Stimulated activated CD4-positive, alpha-beta T cell treated with anti-CD3 and anti-CD28 coated beads, TNF-alpha, amount 100 ng/mL, for 4 hours (primary cell): ENCODE measurements at places on chromosomes 11 and 22.

DNA sequence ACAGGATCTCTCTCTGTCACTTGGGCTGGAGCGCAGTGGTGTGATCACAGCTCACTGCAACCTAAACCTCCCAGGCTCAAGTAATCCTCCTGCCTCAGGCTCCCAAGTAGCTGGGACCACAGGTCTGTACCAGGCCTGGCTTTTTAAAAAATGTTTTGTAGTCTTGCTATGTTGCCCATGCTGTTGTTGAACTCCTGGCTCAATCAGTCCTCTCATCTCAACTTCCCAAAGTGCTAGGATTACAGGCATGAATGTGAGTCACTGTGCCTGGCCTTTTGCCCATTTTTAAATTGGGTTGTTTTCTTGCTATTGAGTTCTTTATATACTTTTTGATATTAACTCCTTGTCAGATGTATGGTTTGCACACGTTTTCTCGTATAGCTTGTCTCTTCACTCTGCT, 33.0 kb upstream of the PITPNB start:
- DNase-seq, result no peak

DNA sequence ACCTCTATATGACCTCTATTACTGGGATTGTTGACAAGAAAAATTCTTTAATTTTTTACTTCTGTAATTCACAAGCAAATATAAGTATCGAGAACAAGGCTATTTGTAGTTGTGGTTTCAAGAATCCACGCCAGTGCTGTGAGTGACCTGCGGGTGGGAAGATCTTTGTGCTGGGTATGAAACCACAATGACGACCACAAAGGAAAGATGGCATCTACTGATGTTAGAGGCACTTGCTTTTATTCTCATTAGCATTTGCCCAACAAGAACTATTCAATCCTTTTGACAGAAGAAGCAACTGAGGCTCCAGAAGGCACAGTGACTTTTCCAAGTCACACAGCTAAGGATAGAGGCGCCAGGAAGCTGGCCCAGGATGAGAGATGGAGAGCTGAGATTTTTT, 1054.9 kb downstream of the TBC1D22A start:
- DNase-seq, result no peak

GRCh38 chr11:70577948-70578347, 179.6 kb downstream of the CTTN start:
- no peak for DNase-seq

GRCh38 chr22:17350292-17350691, 19.0 kb upstream of the CECR2 start:
- DNase-seq, result no peak

- DNase-seq, result no peak
Measured at GRCh38 chr11:8311366-8311765, 47.7 kb upstream of the LMO1 start.

GRCh38 chr11:33751878-33752277, 15.7 kb upstream of the CD59 start:
- DNase-seq, result no peak

- DNase-seq, result no peak
Measured at GRCh38 chr11:12456651-12457579, 79.5 kb downstream of the PARVA start.

- no peak for DNase-seq
Measured at GRCh38 chr11:100785148-100785983, 98.3 kb downstream of the ARHGAP42 start.

- no peak for DNase-seq
Measured at GRCh38 chr11:96288915-96289314, 54.1 kb downstream of the MAML2 start.

- DNase-seq, result no peak
Measured at GRCh38 chr11:2929950-2930703, 907 bp upstream of the PHLDA2 start.

GRCh38 chr11:14144934-14145333, 182.4 kb downstream of the SPON1 start:
- DNase-seq, result no peak

DNA sequence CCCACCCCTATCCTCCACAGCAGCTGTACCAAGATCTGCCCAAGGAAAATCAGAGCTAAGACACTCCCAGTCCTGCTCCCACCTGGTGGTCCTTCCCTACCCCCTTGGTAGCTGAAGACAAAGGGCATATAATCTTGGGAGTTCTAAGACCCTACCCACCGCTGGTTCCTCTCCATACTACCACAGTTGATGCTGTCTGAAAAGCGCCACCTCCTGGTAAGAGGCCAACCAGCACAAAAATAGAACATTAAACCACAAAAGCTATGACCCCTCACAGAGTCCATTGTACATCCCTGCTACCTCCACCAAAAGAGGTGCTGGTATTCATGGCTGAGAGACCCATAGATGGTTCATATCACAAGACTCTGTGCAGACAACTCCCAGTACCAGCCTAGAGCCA, 161.5 kb upstream of the ARHGAP42 start:
- no peak for DNase-seq

DNA sequence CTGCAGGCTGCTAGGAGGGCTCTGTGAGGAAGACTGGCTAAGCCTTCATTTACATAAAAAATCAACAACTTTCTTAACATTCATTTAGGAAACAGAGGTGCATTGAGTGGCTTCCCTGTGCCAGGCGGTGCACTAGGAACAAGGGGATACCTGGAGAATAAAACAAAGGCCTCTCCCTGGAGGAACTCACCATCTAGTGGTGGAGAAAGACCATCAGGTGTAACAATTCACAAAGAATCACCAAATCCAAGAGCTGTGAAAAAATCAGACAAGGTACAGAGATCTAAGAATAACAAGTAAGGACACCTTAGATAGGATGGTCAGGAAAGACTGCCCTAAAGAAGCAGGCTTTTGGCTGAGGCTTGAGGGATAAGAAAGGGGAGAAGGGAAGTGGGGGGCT, 40.3 kb downstream of the CSNK2A3 start:
- DNase-seq, result no peak

DNA sequence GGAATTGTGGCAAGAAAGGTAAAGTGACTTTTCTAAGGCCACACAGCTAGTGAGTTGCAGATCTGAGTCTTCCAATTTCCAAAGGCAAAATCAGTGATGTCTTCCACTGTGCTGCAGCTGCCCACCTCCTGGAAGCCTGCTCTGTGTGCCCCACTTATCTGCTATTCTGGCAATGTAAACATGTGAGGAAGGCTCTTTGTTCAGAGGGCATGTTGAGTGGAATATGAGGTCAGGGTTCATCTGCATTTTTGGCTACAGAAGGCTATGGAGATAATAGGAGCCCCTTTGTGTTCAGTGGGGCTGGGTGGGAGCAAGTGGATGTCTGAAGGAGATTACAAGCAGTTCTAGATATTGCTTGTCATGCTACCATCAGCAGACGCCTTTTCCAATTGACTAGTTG, 396.2 kb downstream of the BUD13 start:
- no peak for DNase-seq

DNA sequence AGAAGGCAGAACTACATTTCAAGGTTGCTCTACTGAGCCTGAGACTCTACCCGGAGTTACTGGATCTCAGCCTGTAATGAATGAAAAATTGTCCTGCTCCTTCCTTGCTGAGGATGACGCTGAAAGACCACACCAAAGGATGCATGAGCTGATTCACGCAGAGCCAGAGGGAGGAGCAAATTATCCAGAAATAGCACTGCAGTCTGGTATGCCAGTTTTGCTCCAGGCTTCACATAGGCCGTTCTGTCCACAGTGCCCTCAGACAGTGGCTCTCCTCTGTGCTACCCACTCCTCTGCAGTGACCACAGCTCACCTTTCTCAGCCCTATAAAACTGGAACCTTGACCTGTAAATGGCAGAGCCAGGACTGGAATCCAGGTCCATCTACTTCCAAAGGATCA, 79.3 kb upstream of the GALNT18 start:
- DNase-seq, result no peak

GRCh38 chr11:111303461-111303860, 5.1 kb downstream of the POU2AF3 start:
- no peak for DNase-seq

DNA sequence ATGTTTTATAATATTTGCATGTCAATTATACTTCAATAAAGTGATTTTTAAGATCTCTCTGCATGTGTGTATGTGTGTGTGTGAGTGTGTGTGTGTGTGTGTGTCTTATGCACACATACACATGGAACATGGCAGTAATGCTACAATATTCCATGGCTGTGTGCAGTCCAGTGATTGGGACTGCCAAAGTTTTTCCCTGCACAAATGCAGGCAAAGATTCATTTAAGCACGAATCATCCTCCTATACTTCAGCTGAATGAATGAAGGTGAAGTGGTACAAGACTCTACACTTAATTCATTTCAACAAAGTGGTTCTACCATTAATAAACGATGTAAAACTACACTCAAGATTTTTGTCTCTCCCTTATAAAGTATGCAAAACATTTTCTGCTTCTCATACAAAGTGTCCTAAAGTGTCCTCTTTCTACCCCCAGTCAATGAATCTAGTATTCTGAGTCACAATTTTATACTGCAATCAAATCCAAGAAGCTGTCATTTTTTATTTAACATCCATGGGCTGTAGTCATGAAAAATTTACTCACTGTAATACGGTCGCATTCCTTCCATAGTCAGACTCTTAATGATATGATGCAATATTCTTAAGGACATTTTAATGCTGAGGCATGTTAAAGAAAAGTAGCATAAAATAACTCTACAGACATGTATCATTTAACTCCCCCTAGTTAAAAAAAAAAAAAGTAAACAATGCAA, 132.4 kb downstream of the TTC28 start:
- no peak for DNase-seq

GRCh38 chr11:32931606-32932005, 39.0 kb downstream of the QSER1 start:
- DNase-seq, result no peak

GRCh38 chr22:40666151-40666848, 13.0 kb upstream of the MCHR1 start:
- no peak for DNase-seq

- no peak for DNase-seq
Measured at GRCh38 chr11:69010964-69011623, 2.0 kb downstream of the MRGPRF start.

DNA sequence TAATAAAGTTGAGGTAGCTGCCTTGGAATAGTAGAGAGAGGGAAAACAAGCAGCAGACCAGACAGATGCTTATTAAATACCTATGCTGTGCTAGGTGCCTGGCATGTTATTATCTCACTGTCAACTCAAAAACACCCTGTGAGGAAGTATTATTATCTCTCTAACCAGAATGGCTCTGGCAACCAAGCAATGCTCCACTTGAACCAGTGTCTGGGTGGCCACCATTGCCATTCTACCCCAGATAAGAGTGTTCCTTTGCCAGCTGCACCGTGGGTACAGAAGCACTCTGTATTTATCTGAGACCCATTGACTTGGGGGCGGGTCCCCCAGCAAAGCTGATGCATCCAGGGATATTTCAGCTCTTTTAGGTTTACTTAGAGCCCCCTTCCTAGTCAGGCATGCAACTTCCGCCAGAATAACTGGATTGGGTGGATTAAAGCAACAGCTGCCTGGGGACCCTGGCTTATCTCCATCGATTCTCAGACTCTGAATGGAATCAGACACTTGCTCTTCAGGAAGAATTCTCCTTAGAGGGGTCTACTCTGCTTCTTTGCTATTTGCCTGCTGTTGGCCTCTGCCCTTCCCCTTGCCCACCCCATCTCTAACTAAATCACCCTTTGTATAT, 49.1 kb downstream of the RCN1 start:
- DNase-seq, result no peak

- no peak for DNase-seq
Measured at GRCh38 chr11:111659201-111660115, 57.2 kb downstream of the SIK2 start.

GRCh38 chr11:12769834-12770345, 95.7 kb downstream of the TEAD1 start:
- no peak for DNase-seq

GRCh38 chr11:130819625-130820024, 96.7 kb downstream of the SNX19 start:
- no peak for DNase-seq
